ENCODE measurements at places on chromosomes 11 and 22.

GRCh38 chr22:19962909-19963806 lies 21.5 kb upstream of the TXNRD2 start:
- DNase-seq, result peak; percentile 98

DNA sequence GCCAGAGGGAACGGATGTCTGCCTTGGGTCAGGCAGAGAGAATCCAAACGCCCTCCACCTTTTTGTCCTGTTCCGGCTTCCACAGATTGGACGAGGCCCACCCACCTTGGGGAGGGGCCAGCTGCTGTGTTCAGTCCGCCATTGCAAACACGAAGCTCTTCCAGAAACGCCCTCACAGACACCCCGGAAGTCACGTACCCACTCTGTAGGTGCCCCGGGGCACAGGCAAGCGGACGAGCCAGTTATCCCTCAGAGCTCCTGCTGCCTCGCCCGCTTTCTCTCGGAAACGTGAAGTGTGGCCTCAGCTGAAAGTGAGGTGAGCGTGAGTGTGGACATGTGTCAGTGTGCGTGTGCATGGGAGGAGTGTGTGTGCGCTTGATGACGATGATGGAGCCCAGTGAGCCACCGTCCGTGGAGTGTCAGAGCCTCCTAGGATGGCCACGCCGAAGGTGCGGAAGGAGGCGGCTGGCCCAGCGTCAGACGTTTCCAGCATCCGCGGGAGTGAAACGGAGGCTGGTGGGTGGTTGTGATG lies 869.2 kb downstream of the TBC1D22A start:
- DNase-seq, result no peak

DNA sequence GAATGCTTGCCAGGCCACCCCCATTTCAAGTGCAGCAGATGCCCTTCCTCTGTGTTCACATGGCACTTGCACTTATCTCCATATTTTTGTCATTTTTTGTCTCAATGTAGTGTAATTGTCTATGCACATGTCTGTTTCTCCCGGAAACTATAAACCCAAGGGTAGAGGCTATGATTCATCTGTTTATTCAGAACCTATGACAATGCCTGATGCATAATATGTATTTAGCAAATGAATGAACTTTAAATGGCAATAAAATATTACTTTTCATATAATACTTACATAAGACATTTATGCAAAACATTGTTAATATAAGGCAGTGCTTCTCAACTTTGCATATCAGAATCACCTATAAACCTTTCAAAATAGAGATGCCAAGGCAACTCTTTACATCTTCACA lies 6.7 kb downstream of the PAK1 start:
- DNase-seq, result no peak

DNA sequence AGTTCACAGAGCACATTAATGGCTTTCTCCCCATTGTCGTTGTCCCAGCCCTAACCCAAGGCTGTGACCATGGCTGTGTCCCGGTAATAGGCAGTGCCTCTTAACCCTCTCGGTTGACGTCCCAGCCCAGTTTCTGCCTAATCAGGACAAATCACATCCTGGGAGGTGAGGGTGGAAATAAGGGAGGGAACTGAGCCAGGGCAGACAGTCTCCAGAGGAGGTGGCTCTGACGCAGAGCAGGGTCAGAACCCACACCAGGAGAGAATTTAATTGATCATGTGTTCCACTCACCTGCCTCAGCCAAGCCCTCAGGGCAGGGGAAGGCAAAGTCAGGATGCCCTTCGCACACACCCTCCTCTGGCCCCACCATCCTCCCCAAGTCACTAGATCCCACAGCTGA lies 17.0 kb downstream of the SLC43A1 start:
- DNase-seq, result no peak

- no peak for DNase-seq
Observed at GRCh38 chr11:61026121-61027031, 54.9 kb downstream of the CD6 start.

DNA sequence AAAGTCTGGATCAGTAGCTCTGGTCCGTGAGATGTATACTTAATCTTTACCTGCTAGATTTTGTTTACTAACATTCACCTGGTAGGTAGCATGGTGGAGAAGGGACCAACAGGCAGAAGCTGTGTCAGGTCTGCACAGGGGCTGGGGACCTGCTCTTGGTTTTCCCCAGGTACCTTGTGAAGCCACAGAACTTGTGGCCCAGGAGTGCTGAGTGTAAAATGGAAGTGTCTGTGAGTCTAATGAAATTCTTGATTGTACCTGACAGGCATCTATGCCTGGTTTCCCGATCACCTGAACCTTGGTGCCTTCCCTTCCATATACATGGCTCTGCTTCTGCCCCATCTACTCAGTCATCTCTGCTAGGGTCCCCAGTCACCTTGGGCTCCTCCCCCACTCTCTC lies 94.3 kb downstream of the CWC15 start:
- DNase-seq, result no peak

- DNase-seq, result no peak
Observed at GRCh38 chr22:19183216-19183615, 4.7 kb upstream of the SLC25A1 start.

- no peak for DNase-seq
Observed at GRCh38 chr11:33847251-33847650, 44.6 kb downstream of the LMO2 start.

DNA sequence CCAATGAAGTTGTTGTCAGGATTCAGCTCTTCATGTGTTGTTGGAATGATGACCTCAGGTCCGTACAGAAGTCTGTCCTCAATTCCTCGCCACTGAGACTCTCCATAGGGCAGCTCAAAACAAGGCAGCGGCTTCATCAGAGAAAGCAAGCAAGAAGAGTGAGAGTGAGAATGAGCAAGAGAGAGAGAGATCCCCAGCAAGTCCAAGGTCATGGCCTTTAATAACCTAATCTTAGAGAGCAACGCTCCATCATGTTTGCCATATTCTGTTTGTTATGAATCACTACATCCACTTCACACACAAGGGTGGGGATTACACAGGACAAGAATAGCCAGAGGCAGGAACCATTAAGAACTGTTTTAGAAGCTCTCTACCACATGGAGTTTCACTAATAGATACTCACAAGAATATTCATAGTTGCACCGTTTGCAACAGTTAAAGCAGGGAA lies 23.3 kb upstream of the MMP7 start:
- DNase-seq, result no peak

DNA sequence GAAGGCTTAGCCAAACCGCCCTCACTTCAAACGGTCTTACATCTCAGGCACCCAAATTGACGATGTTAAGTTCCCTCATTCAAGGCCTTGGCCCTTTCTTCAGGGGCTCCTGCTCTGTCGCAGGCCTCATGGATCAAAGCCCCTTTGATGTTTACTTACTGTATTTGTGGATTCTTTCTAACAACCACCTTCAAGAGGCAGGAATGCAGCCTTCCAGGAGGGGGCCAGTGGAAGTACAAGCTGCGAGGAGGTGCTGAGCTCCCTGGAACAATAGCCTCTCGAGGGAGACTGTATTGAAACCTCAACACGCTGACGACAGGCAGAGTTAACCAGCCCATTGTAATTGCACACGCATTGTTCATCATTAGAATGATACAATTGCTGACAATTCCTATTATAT lies 209.1 kb downstream of the ST3GAL4 start:
- DNase-seq, result no peak

- peak; percentile 32 for DNase-seq
Observed at GRCh38 chr11:3133261-3134217, 31.6 kb downstream of the OSBPL5 start.

GRCh38 chr22:46551321-46551720 lies 13.9 kb upstream of the CELSR1 start:
- DNase-seq, result peak; percentile 28

- no peak for DNase-seq
Observed at GRCh38 chr11:60370811-60371298, 7.5 kb upstream of the MS4A7 start.

DNA sequence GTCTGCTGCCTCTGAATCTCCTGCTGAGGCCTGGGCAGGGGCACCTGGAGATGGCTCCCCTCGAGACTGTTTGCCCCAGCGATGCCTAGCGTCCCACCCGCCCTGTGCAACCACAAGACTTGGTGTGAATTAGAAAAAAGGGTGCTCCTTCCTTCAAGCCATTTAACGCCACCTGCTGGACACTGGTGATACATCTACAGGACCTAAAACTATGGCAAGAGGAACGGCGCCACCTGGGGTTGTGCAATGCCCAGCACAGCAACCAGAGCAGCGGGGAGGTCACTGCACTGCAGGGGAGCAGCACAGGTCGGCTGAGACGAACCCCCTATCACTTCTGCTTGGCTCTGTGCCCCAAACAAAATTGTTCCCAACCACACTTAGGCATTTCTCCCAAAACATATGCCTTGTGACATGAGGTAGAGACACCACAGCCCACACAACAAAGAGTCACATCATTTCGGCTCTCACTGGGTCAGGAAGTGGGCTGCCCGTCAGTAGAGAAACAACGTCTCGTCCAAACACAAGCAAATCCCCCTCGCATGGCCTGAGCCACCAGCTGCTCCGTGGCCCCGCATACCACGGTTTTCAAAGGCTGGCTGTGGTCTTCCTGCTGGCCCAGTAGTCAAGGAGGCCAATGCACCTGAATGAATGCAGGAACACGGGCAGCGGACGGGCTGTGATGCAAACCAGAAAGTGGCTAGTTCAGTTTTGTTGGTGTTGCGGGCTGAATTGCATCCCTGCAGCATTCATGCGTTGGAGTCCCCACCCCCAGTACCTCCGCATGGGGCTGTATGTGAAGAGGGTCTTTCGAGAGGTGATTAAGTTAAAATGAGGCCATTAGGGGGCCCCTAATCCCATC lies 171.9 kb downstream of the SHANK2 start:
- DNase-seq, result no peak

DNA sequence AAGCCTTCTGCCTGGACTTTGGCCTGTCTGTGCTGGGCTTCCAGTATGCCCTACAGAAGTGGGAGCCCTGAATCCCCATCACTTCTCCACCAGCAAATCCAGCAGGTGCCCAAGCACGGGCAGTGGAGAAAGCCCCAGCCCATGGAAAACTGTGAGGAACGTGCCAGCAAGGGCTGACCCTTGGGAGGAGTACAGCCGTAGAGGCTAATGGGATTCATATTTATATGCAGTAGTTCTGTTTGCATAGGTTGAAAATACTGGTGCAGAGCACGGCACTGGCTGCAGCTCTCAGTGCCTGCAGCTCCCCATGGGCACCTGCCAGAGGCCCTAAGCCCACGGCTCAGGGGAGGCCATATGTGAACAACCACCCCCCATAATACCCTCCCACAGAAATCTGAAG lies 10.1 kb downstream of the NAGA start:
- no peak for DNase-seq

GRCh38 chr11:76799066-76799804 lies 16.1 kb downstream of the TSKU start:
- DNase-seq, result no peak

DNA sequence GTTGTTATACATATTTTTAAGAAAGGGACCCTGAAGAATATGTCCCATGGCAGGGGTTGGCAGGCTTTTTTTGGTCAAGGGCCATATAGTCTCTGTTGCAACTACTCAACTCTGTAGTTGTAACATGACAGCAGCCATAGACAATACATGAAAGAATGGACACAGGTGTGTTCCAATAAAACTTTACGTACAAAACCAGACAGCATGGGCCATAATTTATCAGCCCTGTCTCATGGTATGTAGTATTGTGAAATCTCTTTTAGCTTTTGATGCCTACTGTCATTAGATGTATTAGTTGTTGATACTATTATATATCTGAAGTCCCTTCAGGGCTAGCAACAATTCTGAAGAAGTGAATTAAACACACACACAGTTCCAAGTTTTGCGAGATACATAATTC lies 2.6 kb downstream of the ZBED5 start:
- DNase-seq, result no peak

DNA sequence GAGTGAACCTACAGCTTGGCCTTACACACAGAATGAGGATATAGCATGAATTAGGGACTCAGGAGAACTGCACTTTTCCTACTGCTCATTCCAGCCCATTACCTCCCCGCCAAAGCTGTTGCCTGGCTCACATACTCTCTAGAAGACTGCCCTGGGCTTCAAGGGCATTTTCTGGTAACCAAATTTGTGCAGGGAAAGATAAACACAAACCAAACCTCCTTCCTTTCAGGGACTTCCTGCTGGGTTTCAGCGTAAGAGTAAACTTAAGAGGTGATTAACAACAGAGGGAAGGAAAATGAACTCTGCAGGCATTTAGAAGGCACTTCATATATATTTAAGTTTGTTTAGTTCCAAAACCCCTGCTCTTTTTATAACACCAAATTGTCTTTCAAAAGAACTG lies 194.9 kb downstream of the SWAP70 start:
- no peak for DNase-seq

GRCh38 chr11:130220311-130221035 lies 60.9 kb downstream of the ST14 start:
- peak; percentile 44 for DNase-seq

GRCh38 chr22:19851291-19852176 lies 3.1 kb downstream of the GNB1L start:
- no peak for DNase-seq

GRCh38 chr11:13261591-13262061 lies 16.0 kb upstream of the BMAL1 start:
- no peak for DNase-seq

GRCh38 chr11:26676641-26677040 lies 45.2 kb downstream of the SLC5A12 start:
- no peak for DNase-seq

GRCh38 chr11:72242141-72242540 lies 1.8 kb downstream of the PHOX2A start:
- DNase-seq, result no peak

GRCh38 chr11:128892866-128893565 lies 1.9 kb downstream of the KCNJ5 start:
- no peak for DNase-seq

DNA sequence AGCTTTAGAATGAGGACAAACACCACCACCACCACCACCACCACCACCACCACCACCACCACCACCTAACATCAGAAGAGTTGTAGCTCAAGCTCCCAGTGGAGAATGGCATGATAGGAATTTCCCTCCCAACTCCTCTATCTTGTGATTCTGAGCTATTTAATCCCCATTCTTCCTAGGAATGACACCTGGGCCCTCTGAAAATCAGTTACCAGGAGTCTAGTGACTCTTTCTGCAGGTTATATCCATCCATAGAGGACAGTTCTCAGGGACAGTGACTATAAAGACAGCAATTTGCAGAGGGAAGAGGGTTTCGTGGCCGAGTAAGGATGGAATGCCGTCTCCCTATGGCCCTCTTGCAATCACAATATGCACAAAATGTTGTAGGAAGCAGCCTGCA lies 27.8 kb downstream of the MYH9 start:
- no peak for DNase-seq

DNA sequence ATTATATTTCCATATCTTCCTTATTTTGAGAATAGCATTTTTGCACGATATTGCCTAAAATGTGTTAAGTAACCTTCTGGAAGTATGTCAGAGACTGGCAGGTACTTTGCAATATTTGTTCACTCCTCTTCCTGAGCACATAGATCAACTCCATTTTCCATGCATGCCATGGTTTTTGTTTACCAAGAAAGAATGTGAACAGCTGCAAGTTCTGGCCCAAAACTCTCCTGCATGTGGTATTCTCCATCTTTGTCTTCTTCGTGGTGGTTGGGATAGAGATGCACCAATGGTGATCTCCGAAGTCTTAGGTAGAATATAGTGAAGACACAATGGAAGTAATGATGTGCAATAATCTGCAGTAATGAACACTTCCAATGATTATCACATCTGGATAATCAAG lies 2241.0 kb upstream of the RAG2 start:
- no peak for DNase-seq

GRCh38 chr11:67349928-67350465 lies 3.3 kb downstream of the POLD4 start:
- no peak for DNase-seq
